ENCODE measurements at places on chromosomes 1 and 21.

- no peak for DNase-seq
Measured at GRCh38 chr1:153626904-153627714, at the start of gene S100A13. TSS of gene S100A13 (minus strand) at chr1:153627505. CDS start at chr1:153626472, 1,033 bp downstream.

DNA sequence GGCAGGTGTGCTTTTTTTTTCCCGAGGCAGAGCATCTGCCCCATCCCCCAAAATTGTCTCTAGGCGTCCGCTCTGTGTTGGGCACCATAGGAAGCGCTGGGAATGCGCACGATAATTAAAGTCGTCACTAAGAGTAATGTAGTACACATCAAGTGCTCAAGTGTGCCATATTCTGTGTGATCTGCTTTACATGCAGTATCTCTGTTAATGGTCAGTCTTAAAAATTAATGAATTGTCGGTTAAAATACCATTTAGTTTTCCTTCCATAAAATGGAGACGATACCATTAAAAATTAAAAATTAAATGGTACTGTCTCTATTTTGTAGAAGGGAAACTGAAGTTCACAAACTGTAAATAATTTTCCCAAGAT lies 544 bp upstream of the CCT8 start:
- DNase-seq, result no peak

- DNase-seq, result no peak
Measured at GRCh38 chr1:41305576-41306363, 55.5 kb upstream of the FOXO6 start.

- DNase-seq, result no peak
Measured at GRCh38 chr1:119007339-119007669, 19.2 kb upstream of the TBX15 start.

Measured in omental fat pad (tissue), 4 donors.